ENCODE measurements at places on chromosomes 5 and 9.

- no peak for DNase-seq
Observed at GRCh38 chr5:165227515-165227914, 1722.1 kb downstream of the MAT2B start.

DNA sequence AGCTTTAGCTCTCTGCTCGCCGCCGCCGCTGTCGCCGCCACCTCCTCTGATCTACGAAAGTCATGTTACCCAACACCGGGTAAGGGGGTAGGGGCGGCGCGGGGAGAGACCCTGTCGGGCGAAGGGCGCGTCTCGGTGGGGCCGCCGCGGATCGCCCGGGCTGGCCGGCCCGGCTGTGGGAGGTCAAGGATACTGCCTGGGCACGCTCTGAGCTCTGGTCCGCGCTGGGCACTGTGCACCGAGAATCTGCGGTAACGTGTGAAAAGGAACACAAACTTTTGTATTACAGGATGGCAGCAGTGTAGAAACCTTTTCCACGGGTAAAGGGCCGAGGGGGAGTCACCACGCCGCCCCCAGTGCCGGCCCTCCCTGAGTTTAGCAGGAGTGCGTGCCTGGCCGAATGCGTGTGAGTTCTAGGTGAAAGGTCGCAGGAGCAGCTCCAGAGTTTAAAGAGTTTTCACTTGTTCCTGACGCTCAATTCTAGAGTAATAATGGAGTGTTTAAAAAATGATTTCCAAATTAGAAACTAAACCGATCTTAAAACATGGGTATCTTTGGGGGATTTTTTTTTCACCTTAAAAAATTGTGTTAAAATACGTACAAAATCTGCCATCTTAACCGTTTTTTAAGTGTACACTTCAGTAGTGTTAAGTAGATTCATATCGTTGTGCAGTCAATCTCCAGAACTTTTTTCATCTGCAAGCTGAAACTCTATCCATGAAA lies at the start of gene HSDL2:
Gene HSDL2, plus strand, starts transcription at position 7 of the 723 bp plus-strand sequence. Its CDS starts 56 bp downstream, at position 63.
- no peak for DNase-seq

DNA sequence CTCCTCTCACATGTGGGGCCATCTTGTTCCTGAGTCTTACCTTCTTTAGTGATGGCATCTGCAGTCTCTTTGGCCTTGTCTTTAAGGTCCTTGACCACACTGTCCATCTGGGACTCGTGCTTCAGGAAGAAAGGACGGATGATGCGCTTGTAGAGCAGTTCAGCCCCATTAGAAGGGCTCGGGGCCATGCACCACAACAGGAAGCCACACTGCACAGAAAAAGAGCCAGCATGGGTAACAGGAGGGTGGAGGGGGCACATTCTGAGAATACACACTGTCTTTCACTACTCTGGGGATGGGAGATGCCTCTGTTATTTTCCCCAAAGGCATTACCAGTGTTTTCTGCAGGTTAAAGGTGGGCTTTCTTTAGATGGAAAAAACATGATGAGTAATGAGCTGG lies 25.9 kb downstream of the SRP19 start:
- no peak for DNase-seq

- DNase-seq: no peak
Observed at GRCh38 chr5:150082889-150083288, 3.5 kb downstream of the CSF1R start.

DNA sequence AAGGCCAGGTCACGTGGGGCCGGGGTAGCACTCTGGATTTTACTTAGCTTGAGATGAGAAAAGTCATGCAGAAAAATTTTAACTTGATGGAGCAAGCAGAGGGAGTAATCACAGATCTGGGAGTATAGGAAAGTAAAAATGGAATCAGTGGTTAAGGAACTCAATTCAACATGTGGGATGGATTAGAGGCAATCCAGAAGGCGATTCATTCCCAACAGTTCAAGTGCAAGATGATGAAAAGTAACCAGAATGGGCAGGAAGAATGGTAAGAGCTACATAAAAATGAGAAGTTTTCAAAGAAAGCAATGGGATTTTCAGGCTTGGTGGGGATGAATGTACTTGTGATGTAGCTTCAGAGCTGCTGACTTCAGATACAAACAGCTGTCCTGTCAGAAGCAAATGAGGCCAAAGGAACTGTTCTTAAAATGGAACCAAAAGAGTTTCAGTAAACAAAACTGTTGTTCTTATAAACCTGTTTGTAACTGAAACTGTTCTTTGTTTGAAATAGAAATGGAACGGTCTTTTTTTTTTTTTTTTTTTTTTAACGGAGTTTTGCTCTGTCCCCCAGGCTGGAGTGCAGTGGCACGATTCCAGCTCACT lies 5.6 kb upstream of the SEC24A start:
- no peak for DNase-seq

GRCh38 chr5:90810211-90810610 lies 251.6 kb downstream of the ADGRV1 start:
- no peak for DNase-seq

- no peak for DNase-seq
Observed at GRCh38 chr9:134343637-134344036, 17.4 kb downstream of the RXRA start.
